CD4-positive, alpha-beta T cell treated with Interleukin-6 for 4 hours (primary cell): ENCODE measurements at places on chromosomes 2 and 18.

- DNase-seq = no peak
Measured at GRCh38 chr18:11316546-11316945, 167.2 kb upstream of the PIEZO2 start.

DNA sequence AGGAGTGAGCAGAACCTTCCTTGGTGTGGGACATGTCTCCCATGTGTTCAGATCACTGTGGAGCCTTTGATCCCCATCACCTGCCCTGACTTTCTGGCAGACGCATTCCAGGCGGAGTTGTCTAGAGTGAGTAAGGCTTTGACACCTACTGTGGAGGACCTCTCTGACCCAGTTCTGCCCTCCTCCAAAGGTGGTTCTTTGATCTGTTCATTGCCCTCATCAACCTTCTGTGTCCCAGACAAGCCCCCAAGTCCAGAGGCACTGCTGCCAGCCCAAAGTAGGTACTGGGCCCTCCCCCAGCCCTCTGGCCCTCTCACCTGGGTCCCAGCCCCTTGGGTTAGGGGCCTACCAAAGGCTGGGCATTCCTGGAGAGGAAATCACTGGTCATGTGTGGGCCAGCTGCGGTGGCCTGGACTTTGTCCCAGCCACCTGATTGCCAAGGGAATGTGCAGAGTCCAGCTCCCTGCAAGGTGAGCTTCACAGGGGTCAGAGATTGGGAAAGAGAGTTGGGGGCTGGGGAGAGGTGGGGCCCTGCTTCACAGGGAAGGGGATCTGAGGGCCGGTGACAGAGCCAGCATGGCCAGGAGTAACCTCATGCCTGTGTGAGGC, 12.1 kb upstream of the FAHD2A start:
- no peak for DNase-seq

GRCh38 chr2:104465981-104466380, 387.9 kb upstream of the POU3F3 start:
- DNase-seq = no peak

DNA sequence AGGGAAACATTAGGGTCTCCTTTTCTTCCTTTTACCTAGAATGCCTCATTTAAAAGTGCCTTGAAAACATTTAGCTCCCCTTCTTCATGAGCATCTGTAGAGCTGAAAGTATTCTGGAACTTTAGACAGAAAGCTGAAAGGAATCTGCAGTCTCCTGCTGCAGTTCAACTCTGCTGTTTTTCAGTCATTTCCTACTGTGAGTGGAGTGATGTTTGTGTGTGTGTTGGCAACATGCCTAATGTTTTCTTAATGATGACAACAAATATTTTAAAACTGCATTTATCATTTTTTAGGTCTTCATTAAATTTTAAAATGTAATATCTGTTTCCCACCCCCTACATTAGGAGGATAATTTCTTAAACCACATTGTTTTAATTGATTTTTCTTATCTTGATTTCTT, 66.6 kb downstream of the TWSG1 start:
- DNase-seq = no peak

- no peak for DNase-seq
Measured at GRCh38 chr2:225620227-225620626, 220.7 kb downstream of the NYAP2 start.
